ENCODE measurements at places on chromosomes 2 and 18.

DNA sequence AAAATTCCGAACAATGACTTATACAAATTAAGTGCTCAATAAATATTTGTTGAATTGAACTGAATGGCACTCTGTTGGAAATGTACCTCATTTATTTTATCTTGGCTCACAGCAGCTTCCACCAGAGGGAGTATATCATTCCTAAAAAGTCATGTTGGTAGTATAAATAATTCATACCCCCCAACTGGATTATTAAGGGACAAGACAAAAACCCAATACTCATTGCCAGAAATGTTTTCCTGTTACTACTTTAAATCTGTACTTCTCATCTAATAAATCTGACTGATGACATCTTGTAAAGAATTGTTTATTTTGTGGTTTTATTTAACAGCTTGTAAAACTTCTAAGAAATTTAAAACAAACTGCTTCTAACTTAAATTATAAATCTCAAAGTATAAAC, 163.9 kb downstream of the CDH2 start:
- peak; percentile 7 for DNase-seq

DNA sequence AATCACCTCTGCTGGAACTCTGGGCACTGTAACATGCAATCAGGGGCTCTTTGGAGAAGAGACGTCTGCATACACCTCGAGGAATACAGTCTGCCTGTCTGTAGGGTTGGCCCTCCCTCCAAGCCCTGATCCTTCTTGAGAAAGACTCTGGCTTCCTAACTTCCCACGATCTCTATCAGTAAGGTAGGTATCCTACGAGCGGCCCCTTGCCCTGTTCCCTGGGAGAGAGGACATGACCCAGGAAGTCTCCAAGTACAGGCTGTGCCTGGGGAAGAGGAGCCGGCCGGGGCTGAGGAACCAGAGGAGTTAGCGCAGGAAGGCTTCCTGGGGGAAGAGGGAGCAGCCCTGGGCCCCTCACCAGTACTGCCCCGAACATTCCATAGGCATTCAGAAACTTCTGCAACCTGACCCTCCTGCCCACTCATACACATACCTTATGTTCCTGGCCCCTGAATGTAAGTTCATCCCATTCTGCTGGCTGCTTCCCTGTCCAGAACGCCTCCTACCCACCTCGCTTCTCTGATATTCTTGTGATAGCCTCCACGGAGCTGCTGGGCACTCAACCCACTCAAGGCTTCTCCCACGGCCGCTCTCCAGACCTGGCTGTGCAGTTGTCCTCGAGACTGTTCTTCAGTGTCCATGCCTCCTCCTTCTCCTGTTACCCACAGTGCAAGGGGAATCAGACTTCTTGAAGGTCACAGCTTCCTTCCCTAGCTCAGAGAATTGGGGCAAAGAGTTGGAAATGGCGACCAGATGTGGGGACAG, 116.1 kb downstream of the CYP26B1 start:
- DNase-seq: no peak

DNA sequence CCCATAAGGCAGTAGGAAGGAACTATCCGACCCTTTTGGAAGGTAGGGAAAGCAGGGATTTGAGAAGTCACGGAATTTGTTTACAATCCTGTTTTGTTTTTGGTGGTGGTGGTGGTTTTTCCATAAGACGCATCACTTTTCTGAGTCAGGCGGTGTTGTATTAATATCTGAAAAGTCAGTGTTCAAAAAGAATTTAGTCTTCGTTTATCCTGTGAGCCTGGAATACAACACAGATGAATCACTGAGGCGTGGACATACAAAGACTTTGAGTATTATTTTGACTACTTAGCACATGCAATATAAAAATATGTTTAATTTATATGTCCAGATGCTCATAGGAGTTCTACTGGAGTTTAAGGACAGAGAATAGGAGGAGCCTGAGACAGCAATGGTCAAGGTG, 785 bp downstream of the ZNF892 start:
- no peak for DNase-seq

GRCh38 chr2:225103737-225104141, 61.5 kb upstream of the DOCK10 start:
- no peak for DNase-seq

DNA sequence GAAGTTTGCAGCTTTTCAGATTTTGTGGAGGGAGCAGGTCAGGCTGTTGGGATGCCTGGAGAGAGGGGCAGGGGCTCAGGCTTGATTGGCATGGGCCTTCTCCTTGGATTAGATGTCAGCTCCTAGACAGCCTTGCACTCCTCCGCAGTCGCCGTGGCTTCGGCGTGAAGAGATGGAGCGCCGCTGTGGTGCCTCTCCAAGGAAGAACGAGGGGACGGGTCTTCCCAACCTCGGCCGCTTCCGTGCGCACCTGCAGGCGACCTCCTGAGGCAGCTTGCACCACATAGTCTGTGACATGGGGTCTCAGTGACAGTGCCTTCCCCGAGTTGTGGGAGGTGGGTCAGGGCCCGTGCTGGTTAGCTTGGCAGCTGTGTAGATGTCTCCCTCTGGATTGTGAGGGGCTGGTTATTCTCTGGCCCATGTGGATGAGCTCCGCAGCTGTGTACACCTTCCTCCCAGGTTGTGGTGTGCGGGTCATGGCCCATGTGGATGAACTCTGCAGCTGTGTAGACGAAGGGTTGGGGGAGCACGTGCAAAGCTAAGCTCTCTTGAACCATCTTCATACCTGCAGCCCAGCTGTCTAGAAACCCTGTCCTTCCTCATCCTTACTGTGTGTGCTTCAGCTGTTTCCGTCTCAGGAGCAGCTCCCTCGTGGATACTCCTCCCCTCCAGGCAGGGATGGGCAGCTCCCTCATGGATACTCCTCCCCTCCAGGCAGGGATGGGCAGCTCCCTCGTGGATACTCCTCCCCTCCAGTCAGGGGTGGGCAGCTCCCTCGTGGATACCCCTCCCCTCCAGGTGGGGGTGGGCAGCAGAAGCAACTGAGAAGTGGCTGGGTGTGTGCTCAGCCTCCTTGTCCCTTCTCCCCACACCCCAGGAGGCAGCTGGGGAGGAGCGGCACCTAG, 170.3 kb downstream of the LDLRAD4 start:
- no peak for DNase-seq

GRCh38 chr2:639703-640102, 37.5 kb downstream of the TMEM18 start:
- no peak for DNase-seq

DNA sequence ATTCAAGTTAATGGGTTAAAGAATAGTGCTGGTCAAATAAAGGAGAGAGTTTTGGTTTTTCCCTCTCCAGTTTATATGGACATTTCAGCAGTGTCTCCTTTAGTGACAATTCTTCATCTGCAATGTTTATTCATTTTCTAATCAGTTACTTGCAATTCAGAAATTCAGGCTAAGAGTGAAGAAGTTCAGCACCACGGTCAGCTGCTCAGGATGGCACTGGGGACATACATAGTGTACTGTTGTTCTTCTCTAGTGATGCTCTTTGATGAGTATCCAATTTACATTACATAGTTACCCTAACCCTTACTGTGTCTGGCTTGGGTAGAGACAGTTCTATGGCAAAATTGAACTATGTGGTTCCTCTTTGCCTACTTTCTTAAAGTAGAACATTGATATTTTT, 412.7 kb downstream of the CNTNAP5 start:
- DNase-seq: no peak

GRCh38 chr2:190578158-190579057, 43.9 kb upstream of the NEMP2 start:
- peak; percentile 14 for DNase-seq

DNA sequence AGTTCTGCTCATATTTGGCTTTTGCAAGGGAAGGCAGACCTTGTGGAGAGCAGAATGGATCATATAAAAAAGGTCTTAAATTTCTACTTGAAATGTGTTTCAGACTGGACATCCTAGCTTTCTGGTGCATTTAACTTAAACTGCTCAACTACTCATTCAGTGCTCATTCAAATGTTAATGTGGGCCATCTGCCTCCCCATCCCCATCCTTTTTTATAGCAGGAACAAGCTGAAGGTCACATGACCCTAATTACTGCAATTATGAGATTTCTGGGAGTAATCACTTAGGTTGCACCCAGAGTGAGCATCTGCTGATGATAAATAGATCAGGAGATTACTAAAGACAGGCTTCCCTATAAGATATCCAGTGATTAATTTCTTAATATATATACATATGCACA, 96.1 kb downstream of the MAP2 start:
- DNase-seq: no peak

GRCh38 chr2:212843409-212844199, 305.0 kb upstream of the ERBB4 start:
- DNase-seq: no peak

- no peak for DNase-seq
These were observed 152.3 kb downstream of the MYO5B start for GRCh38 chr18:50042611-50043010.

DNA sequence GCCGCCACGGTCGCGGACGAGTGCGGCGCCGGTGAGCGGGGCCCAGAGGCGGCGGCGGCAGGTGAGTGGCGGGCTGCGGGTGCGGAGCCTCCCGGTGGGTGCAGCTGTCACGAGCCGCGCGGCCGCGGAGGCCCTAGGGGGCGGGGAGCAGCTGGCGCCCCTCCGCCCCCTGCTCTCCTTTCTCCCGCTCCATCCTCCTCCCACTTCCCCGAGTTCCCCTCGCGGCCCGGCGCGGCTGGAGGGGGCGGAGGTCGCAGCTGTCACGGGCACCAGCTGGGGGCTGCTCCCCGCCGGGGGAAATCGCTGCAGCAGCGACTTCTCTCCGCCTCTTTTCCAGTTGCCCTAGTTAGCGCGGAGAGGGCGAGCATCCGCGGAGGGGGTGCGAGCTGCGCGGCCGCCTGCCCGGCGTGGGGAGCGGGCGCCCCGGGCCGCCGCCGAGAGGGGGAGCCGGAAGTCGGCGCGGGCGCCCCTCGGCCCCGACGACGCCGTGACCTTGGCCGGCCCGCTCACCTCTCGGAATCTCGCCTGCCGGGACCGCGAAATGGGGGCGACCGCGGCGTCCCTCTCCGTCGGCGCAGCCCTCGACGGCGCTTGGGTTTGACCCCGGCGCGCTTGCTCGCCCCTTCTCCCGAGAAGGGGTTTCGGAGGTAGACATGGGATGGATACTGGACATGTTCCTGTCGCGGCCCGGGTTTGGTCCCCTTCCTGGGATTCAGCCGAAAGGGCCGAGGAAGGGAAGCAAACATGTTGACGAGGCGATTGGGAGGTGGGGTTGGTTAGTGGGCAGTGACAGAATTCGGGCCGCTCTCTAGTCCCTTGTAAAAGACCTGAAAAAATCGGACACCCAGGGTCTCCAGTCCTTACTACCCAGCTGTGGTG, 727 bp downstream of the NCOA1 start:
- no peak for DNase-seq

DNA sequence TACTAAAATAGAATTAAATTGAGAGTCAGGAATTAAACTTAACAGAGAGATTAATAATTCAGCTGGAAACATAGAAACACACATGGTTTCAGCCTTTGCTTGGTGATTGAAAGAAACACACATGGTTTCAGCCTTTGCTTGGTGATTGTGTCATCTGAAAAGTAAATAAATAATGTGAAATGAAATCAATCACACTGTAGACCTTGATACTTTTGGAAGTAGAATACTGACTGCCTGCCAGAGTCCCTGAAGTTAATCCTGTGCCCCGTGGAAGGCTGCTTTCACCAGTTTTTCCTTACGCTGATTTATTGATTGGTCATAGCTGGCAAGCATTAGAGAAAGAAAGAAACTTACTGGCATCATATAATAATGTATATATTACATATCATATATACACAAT, 1252.7 kb upstream of the FAM98A start:
- DNase-seq: no peak

- no peak for DNase-seq
These were observed 54.7 kb downstream of the KCTD18 start for GRCh38 chr2:200454927-200455801.

DNA sequence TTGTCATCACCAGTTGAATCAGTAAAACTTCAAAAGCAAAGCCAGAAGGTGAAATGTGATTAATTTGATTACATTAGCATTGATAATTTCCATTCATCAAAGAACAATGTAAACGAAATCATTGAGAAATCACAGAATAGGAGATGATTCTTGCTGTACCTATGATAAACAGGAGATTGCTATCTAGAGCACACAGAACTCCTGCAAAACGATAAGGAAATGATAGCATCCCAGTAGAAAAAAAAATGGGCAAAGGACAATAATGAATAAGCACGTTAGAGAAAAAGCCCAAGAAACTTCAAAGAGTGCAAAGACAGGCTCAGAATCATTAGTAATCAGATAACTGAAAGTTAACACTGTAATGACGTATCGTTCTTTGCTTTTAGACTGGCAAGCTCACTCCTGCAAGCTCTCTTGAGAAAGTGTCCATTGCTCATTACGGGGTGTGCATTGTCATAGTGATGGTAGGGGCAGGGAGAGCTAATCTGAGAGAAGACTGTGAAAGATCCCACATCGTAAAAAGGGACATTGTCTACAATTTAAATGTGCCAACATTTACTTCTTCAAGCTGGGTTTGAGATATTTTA, 143.6 kb downstream of the SPP2 start:
- DNase-seq: no peak

DNA sequence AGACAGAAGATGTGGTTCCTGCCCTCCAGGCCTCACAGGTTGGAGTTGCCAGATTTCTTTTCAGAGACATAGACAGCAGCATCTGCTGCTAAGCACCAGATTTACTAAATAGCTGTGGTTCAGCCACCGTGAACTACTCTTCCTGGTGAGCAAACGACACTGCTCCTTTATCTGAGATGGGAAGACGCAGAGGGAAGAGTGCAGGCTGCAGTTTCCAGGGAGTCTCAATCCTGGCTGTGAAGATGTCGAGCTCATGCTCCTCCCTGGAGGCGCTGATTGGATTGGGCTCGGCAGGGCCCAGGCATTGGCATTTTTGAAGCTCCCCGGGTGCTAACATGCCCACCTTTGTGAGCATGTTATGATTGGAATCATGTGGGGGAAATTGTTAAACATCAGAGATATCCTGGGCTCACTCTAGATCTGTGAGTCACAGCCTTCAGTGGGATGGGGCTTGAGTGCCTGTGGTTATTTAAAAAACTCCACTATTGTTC, 314.8 kb downstream of the TSN start:
- DNase-seq: no peak

DNA sequence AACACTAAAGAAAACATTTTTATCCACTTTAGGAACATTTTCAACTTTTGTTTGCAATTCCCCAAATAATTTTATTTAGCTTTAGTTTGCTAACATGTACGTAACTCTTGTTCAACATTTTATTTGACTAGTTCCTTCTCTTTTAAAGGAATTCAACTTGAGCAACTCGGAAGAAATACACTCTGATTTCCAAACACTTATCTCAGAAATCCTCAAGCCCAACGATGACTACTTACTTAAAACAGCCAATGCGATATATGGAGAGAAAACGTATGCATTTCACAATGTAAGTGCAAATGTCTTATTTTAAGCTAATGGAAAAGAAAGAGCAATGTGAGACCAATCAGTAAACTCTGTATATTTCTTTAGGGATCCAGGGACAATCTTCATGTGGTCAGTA, 10.1 kb downstream of the SERPINB10 start:
- no peak for DNase-seq

GRCh38 chr2:69677914-69678313, 34.4 kb upstream of the AAK1 start:
- DNase-seq: no peak

All from DMS153 (cell line).